ENCODE measurements at places on chromosomes 16 and 17.

DNA sequence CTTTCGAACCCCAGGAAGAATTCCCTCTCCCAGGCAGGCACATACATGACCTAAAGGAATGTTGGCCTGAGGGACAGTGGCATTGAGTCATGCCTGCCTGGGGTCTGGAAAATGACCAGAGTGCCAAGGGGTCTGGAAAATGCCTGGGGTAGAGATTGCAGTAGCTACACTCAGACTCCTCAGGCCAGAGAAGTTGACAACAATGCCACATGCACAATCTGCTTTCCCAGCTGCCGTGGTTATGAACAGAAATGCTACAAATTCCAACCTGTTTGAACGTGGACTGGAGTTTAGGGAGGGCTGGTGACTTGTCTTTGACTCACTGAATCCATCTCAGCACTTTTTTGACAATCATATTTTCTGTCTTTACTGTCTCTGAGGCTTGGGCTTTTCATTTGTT is 250.0 kb downstream of the ABCC12 start:
- DNase-seq: peak; percentile 92

- peak; percentile 10 for DNase-seq
Measured at GRCh38 chr16:19879241-19879792, 5.3 kb downstream of the GPRC5B start.

- no peak for DNase-seq
Measured at GRCh38 chr16:2511996-2512734, 1.6 kb upstream of the ATP6V0C start.

GRCh38 chr17:40026816-40027613 is 11.8 kb downstream of the CSF3 start:
- peak; percentile 85 for DNase-seq

DNA sequence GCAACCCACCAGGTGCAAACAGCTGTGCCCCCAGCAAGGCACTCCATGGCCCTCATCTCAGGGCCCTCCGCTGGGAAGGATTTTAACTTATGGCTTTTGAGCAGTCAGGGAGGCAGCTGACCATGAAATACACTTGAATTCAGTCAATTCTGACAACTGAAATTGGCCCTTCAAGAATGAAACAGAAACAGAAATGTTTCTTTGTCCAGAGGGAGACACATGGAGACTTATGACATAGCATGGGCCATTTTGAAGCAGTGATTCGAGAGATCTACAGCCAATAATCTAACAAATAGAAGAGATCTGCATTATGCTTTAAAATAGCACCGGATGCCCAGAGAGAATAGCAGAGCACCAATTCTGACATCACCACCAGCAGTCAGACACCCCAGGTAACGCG is 7.5 kb downstream of the CACNG1 start:
- DNase-seq: no peak

GRCh38 chr16:46627746-46628145 is 6.6 kb upstream of the SHCBP1 start:
- no peak for DNase-seq
